ENCODE measurements at places on chromosomes 16 and 17.

DNA sequence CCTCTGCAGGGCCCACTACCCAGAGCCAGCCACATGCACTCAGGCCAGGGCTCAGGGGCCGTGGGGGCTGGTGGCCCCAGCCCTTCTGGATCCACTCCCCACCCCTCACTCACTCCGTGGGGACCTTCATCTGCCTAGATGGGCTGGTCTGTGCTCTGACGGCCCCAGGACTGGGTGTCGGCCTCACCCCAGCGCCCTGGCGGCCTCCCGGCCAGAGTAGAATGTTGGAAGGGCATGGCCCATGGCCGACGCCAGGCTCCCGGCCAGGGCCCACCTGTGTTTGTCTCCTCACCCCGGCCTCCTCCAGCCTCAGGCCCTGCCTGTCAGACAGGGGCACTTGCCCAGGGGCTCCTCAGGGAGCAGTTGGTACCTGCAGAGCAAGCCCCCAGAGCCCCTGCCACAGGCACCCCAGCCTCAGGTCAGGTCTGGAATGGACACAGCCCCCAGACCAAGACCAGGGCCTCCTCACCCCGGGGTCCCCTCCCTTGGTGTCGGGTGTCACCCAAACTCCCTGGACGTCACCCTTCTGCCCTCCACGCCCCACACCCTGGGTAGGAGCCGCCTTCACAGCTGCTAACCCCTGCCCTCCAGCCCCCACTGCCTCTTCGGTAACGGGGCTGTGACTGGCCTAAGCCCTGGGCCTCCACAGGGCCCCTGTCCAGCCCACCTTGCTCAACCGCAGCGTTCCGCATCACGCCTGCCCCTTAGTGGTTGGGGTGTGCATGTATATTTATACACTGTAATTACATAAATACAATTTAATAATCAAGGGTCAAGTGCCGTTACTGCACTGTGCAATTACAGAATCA lies 3.0 kb upstream of the CDH15 start:
- DNase-seq: no peak

GRCh38 chr16:83588070-83588469 lies 219.7 kb upstream of the HSBP1 start:
- no peak for DNase-seq

DNA sequence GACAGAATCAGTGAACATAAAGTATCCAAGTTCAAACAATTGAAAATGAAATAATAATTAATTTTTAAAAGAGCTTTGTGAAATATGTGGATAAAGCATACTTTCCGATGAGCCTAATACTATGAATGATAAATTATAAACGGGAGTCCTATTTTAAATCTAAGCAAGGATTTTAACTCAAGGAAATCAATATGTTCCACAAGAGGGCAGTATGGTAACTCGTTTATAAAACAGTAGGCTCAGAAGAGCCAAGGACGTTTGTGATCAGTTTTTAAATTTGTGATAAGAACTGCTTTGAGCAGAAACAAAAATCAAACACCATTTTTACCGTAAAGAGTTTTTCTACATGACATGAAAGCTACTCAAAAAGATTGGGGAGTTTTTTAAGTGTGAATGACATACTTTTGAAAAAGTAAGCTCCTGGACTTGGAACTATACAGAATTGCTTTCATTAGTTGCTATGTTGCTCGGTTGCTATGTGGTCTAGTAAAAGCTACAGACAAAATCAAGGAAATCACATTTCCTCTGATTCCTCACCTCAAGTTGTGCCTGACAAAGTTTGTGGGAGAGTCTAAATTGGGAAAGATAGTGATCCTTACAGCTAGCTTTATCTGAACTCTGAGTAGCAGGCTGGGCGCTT lies 11.8 kb upstream of the TEKT1 start:
- DNase-seq: peak; percentile 55

- DNase-seq: no peak
Observed at GRCh38 chr17:31085563-31085962, 9.2 kb upstream of the NF1 start.

All from NCI-H1105 (cell line).